ENCODE measurements at places on chromosomes 6 and 20.

DNA sequence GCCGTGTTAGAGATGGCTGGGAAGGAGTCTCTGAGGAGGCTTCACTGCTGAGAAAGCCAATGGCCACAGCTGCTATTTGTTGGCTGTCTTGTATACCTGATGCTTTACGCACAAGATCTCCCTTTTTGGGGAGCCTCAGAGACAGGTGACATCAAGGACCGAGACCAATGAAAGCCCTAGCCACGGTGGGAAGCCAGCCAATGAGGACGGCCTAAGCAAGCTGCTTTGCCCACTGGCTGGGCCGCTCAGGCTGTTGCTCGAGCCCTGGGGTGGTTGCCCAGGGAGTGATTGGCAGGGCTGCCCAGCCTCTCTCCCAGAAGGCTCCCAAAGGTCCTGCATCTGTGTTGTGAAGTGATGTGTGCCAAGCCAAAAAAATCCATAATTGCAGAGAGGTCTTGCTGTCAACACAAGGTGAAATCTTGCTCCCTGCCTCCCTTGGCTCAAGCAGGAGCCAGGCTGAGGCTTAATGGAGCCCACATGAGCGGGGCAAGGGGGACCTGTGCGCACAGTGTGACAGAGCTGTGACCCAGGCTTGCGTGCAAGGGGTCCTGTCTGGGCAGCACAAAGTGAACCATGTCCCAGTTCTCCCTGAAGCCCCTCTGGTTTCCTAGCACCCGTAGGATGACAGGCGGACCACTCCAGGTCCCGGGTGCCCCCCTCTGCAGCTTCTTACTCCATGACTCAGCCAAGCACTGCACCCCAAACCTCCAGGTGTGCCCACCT, 4.3 kb downstream of the MMP24OS start:
- DNase-seq: no peak

DNA sequence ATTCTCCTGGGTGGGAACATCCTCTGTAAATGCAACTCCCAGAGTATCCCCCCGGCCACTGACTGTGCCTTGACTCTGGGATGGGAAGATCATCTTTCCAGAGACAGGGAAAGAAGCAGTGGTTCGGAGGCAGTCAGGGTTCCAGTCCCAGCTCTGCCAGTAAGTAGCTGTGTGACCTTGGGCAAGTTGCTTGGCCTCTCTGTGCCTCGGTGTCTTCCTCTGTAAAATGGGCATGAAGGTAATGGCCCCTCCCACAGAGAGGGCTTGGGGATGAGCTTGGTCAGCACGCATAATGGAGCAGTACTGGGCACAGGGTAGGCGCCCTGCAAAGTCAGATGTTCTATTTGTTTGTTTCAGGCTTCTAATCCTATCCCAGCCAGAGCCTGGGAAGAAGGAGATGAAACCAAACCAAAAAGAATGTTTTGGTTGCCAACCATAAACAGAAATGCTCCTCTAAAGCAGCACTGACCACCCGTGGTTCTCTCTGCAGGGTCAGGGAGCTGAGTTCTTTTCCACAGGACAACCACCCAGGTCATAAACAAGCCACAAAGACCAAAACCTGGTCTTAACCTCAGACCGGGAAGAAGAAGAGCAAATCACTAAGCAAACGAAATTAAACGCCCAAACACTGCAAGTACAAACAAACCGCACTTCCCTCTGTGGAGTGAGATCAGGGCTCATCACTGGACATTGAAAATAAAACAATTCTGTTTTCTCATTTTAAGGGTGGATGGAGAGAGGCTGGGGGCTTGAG, 381.0 kb upstream of the SULF2 start:
- no peak for DNase-seq

DNA sequence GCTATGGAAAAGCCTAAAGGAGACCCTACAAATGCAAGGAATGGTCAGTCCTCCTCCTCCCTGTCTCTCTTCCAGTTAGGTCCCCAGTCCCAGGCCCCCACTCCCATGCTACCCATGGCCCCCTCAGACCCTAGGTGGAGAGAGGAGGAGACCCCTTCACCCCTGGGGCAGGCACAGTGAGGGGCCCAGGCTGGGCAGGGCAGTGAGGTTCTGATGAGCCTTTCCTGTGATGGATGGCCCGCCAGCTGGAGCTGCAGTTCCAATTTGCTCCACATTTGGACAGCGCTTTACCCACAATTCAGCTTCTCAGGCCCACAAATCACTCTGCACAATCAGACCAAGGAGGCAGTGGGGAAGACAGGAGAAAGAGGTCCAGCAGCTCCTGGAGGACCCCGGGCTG, 37.3 kb upstream of the MLN start:
- no peak for DNase-seq

GRCh38 chr20:36331209-36331608, 25.1 kb downstream of the DLGAP4 start:
- DNase-seq: no peak

DNA sequence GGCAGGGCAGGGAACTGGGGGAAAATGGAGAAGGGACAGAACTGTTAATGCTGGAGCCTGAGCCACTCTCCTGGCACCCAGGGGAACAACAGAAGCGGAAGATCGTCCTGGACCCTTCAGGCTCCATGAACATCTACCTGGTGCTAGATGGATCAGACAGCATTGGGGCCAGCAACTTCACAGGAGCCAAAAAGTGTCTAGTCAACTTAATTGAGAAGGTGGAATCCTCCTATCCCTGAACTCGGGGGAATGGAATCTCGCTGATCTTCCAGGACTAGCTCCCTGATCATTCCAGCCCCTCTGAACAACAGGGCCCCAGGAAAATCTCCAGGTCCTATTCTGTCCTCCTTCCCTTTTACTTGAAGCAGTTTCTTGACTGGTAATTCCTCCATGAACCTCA, 2.0 kb downstream of the CFB start:
- DNase-seq: no peak

DNA sequence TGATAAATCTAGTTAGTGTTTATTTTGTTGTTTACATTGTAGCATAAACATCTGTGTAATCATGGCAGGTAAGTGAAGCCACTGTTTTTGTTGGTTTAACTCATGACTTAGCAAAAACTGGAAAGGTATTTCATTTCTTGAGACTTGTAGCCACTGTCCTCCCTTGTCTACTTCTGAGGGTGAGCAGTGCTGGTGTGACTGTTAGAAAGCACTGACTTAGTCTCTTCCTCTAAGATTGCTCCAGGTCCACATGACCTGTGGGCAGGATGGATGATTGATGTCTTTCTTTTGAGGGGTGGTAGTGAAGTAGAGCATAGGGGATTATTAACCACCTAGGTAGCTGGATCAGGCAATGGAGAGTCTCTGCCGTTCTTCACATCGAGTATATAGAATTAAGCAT, 203.8 kb downstream of the ARID1B start:
- no peak for DNase-seq

- DNase-seq: peak; percentile 45
Measured at GRCh38 chr6:132814716-132815570, 574 bp downstream of the RPS12 start.

DNA sequence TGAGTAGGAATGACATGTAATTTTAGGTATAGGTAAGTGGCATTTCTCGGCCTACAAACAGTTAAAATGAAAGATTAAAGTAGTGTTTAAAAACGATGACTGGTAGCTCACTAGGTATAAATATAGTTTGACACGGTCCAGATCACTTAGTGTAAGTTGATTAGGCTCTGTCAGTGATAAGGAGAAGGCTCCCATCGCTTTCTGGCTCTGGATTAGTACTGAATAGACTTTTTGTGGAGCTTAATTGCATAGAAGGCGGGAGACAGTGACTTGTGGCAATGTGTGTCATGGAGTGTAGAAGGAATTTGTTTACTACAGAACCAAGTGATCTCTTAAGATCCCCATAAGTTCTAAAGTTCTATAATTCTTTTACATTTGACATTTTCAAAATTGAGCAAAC, 6.7 kb downstream of the PYGB start:
- no peak for DNase-seq

DNA sequence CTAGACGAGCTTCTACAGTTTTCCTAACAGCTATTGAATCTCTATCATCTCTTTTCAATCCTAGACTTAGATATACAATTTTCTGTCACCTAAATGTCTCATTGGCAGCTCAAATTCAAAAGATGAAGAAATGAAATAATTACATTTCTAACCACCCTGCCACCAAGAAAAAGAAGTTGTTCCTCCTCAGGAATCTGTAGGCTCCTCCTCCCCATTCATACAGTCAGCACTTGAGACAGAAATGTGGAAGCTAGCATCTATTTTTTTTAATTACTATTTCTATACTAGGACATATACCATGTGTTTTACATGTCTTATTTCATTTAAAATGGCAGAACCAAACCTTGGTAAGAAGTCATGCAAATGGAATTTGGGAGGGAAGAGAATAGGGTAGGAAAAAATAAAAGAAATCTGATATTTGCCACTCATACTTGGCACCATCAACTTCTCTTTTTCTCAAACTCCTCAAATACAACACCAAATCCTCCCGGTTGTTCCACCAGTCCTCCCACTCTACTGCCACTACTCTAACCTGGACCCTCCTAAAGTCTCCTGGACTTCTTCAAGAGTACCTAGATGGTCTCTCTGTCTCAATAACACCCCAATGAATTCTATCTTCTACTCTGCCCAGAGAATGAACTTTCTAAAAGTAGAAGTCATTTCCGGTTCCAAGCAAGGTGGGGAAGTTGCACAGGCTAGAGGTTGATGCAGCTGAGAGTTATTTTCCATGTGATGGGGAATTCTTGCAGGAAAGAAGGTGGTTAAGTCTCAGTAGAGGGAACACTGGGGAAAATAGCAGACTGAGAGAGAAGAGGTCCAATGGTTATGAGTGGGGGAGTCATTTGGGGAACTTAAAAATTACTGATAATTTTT, 54.1 kb downstream of the ATXN1 start:
- no peak for DNase-seq

DNA sequence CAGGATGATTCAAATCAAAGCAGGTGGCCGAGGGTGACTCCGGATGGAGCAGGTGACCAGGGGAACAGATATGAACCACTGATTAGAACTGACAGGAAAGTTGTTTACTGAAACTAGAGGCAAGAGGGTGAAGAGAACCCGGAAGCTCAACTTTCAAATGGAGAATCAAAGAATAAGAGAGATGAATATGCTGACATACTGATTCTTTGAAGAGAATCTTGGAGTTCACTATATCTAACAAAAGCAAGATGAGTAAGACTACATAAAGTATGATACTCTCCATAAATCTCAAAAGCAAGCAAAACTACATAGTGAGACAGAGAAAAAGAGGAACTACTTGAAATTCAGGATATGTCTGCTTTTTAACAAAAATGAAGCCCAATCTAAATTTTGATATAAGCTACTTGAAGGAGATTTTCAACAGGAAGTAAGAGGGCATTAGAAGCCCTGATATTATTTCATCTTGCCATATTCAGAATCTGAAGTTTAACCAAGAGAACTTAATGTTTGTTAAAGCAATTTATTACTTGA, 4.0 kb upstream of the UBD start:
- no peak for DNase-seq

- peak; percentile 35 for DNase-seq
Measured at GRCh38 chr6:30441171-30441570, 48.1 kb upstream of the HLA-E start.

DNA sequence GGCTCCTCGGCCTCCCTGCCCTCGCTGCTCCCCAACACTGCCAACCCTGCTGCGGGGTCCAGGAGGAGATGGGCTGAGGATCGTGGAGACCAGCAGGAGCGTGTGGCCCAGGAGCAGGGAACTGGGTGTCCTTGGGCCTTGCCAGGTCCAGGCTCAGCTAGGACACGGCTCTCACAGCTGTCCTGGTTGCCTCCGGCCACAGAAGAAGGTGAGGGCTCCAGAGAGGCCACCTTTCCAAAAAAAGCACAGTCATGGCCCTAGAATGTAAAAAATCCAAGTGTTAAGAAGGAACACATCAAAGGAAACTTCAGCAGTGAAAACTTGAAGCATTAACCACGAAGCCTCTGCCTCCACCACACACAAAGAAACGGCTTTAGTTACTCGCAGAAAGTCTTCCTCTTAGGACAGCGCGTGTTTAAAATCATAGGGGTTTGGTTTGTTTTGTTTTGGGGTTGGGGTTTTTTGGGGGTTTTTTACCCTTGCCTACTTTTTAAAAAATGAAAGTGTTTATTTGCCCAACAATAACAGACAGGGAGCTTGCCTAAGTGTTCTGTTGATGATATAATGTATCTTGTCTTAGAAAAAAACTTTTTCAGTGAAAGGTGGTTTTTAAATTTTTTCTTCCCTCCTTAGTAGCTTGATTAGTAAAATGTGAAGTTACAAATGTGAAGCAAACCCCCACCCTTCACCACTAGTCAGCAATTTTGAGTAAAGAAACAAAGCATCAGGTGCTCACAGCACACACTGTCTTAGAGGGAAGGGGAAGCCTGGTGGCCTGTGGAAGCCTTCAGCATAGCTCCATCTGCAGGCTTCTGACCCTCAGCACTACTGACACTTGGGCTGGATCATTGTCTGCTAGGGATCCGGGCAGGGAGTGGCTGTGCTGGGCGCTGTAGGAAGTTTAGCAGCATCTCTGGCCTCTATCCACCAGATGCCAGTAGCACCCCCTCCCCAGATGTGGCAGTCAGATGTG, 60.0 kb downstream of the PTPN1 start:
- peak; percentile 60 for DNase-seq

GRCh38 chr20:4560667-4561066, 161.0 kb upstream of the PRND start:
- DNase-seq: no peak

- DNase-seq: no peak
Measured at GRCh38 chr6:21931641-21932335, 338.2 kb downstream of the SOX4 start.

DNA sequence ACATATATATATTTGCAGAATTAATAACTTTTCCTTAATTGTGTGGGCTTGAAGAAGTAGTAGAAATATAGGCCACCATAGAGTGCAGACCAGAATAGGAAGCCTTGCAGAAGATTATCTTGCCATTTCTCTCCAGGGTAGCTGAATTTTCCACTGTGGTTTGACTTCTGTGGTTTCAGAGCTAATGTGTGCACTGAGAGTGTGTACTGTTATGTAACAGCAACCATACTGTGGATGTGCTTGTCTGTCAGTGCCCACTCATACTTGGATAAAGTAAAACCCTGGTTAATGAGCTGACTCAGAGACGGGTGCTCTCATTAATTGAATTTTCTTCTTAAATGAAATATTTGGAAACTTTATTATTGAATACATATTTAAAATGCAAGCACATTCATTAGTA, 57.2 kb downstream of the CEP43 start:
- peak; percentile 53 for DNase-seq

- DNase-seq: no peak
Measured at GRCh38 chr6:12458558-12458957, 168.4 kb downstream of the EDN1 start.

GRCh38 chr6:137751768-137752560, 115.1 kb upstream of the TNFAIP3 start:
- DNase-seq: no peak

GRCh38 chr6:131828951-131829350, 21.1 kb downstream of the ENPP1 start:
- no peak for DNase-seq

DNA sequence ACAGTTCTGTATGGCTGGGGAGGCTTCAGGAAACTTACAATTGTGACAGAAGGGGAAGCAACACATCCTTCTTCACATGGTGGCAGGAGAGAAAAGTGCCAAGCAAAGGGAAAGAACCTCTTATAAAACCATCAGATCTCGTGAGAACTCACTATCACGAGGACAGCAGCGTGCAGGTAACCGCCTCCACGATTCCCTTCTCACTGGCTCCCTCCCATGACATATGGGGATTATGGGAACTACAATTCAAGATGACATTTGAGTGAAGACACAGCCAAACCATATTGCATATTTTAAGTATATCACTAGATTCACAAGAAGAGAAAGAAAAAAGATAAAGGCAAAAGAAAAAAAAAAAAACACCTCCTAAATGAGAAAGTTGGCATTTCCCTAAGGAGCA, 431.9 kb upstream of the RGS17 start:
- DNase-seq: no peak

- DNase-seq: no peak
Measured at GRCh38 chr20:11902285-11902697, 15.4 kb upstream of the BTBD3 start.
